ENCODE measurements at places on chromosomes 12 and 14.

GRCh38 chr12:88947486-88948043 is 367.3 kb upstream of the KITLG start:
- no peak for DNase-seq

DNA sequence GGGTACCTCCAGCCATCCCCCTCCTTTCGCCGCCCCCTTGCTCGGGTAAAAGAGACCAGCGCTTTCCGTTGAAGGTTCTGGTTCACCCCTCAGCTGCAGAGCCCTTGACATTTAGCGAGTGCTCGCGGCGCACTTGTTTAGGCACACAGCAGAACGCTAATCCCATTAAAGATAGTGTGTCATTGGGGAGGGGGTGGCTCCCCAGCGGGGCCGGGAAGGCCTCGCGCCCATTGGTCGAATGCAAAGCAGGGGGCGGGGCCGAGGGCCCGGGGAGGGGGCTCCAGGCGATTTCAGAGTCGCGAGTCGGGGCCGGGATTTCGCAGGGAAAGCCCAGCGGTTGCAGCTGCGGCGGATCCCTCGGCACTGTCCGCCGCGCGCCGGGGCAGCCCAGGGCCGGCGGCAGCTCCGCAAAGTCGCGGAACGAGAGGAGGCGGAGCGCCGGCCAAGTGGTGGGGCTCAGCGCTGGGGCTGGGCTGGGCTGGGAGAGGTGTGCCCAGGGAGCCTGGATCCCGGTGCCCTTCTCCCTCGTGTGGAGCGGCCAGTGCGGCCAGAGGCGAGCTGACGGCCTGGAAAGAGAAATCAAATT is 122.9 kb downstream of the TSPAN9 start:
- DNase-seq = no peak

DNA sequence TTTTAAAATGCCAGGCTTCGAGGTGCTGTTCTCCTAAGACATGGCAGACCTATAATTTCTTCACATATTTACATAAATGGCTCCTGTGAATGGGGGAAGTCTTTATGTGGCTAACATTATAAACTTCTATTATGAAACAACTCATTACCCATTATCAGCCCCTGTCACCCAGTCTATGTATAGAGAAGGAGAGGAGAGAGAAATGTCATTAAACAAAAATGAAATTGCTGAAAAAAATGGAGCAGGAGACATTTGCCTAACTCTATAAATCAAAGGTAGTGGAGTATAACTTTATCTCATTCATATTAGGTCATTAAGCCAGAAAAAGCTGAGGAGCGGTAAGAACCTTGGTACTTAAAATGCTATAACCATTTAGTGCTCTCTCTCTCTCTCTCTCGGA is 71.9 kb upstream of the KRR1 start:
- DNase-seq = no peak

DNA sequence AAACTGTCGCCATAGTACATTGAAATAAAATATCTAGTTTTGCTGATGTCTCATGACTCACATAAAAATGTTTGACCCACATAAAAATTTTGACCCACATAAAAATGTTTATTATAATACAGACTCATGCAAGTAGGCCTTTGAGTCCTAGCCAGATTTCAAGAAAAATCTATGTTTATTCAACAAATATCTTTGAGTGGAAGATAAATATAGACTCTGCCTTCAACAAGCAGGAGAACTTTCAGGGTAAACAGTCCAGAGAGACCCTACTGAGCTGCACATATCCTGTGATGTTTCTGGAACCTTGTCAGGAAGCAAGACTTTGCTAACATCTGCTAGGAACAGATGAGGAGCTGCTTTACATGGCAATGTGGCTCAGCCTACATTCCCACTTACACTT is 283.1 kb downstream of the MDGA2 start:
- DNase-seq = no peak

- no peak for DNase-seq
These were observed 1.4 kb downstream of the APAF1 start for GRCh38 chr12:98646294-98647090.

DNA sequence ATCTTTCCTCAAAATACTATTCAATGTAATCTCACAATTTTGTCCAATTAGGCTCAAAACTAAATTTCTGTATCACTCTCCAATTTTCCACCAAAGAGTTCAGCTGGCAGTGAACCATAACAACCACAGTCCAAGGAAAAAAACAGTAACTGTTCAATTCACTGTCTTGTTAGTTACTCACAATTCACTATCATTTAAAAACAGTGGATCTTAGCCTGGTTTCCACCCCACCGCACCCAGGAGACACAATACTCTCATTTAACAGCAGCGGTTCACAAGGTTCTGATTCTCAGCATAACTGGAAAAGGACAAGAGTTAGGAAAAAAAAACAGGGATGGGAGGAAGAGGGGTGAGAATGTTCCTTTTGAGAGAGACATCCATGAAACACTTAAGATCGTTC is 40.5 kb downstream of the MED13L start:
- DNase-seq = no peak

DNA sequence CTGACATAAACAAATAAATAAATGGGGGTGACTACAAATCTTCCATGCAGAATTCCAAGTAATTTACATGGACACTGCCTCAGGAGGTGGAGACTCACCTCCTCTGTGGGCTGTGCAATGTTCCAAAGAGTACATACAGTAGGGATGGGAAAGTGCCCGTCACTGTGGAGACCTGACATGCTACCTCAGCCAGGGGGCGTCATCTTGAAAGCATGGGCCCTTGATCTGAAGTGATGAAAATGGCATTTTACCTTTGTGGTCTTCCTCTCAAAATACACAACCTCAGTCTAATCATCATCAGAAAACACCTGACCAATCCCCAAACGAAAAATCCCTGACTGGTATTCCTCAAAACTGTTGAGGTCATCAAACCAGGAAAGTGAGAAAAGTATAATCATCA is 48.4 kb downstream of the ANAPC7 start:
- no peak for DNase-seq

- no peak for DNase-seq
These were observed 17.2 kb downstream of the PSMC1 start for GRCh38 chr14:90273532-90273931.
